ENCODE measurements at places on chromosomes 11 and 22.

DNA sequence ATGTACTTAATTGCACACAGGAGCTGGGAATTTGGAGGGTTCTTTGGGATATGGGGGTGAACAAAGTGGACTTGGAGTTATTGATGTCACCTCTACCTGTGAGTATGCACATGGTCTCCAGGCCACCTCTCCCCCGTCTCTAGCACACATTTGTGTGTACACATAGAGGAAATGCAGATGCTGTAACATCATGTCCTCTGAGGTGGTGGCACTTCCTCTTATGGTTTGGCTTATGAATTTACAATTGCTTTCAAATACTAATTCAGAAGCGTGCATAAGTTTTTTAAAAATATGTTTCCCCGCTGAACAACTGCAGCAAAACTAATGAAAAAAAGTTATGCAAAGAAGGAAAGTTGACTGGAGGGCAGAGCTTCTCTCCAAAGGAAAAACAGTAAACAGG, 152.0 kb upstream of the TENM4 start:
- peak; percentile 32 for DNase-seq

DNA sequence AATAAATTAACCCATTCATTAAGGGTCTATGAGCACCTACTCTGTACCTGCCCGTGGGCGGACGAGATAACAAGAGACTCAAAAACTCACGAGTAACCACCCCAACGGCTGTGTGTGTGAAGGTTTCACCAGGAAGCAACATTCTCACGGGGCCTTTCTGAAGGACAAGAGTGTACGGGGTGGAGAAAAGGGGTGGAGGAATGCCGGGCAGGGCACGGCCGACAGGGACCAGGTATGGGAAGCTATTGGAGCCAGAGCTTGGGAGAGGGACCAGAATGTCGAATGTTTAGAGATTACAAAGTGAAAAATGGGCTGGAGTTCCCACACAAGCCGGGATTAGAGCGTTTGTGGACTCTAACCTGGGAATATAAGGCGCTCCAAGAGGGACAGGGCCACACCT, 1.6 kb downstream of the KMT5B start:
- DNase-seq, result no peak

DNA sequence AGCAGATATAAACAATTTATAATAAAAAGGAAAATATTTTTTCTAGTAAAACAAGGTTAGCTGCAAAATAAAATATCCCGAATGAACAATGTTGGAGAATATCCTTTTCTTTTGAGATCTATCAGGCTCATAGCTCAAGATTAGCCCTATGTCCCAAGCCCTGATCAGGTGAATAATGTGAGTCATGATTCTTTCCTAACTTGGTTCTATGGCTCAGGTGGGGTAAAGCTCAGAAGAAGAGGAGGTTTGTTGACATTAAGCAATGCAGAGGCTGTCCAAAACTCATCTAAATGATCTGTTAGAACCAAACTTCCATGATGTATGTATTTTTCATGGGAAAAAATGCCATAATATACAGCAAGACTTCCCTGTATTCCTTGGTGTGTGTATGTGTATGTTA, 86.1 kb downstream of the TRIM44 start:
- no peak for DNase-seq

DNA sequence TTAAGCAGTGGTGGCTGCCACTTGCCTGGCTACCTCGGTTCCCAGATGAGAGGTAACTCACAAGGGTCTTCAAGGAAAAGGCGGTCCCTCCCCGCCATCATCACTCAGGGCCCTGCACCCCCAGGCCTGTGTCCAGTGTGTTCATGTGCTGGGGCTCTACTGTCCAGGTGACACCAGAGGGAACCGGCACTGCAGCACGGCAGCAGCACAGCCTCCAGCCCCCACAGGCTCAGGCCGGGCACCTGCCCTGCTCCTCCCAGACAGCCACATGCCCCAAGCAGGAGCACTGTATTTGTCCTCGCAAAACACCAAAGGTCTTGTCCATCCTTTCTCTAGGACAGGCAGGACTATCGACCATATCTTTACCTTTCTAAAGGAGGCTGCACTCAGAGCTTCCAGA, 982.1 kb downstream of the NTM start:
- no peak for DNase-seq

- DNase-seq, result peak; percentile 95
Measured at GRCh38 chr11:61899146-61899841, 7.9 kb upstream of the FADS3 start.

DNA sequence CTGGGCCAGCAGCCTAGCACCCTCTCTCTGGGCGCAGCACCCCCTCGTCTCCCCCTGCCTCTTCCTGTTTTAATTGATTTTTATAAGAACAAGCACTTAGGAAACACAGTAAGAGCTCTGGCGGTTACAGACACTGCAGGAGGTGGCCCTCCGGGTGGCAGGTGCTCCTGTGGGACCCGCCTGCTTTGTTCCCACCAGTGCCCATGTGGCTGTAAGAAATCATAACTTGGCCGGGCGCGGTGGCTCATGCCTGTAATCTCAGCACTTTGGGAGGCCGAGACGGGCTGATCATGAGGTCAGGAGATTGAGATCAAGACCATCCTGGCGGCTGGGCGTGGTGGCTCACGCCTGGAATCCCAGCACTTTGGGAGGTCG, 18.4 kb downstream of the TSPAN4 start:
- DNase-seq, result no peak

DNA sequence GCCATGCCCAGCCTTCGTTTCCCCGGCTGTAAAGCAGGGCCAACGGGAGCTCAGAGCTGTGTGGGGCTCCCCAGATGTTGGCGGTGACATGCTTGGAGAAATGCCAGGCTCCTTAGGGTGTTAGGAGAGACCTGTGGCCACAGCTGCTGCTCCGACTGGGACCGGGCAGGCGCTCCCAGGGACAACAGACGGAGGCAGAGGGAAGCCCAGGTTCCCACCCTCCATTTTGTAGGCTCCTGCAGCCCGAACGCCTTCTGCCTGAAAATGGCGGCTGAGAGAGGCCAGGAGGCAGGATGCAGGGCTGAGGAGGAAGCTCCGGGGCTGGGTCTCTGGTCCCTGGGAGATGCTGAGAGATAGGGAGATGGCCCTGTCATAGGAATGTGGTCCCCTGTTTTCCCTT, 10.0 kb downstream of the CD6 start:
- no peak for DNase-seq
